ENCODE measurements at places on chromosomes 5 and 9. TPM values are rescaled to one million over a fixed set of nuclear protein-coding genes. Genes with fewer than 3 reads are reported as not detected.

- no peak for DNase-seq
Observed at GRCh38 chr5:135657536-135658305, 78.9 kb upstream of the CXCL14 start.

DNA sequence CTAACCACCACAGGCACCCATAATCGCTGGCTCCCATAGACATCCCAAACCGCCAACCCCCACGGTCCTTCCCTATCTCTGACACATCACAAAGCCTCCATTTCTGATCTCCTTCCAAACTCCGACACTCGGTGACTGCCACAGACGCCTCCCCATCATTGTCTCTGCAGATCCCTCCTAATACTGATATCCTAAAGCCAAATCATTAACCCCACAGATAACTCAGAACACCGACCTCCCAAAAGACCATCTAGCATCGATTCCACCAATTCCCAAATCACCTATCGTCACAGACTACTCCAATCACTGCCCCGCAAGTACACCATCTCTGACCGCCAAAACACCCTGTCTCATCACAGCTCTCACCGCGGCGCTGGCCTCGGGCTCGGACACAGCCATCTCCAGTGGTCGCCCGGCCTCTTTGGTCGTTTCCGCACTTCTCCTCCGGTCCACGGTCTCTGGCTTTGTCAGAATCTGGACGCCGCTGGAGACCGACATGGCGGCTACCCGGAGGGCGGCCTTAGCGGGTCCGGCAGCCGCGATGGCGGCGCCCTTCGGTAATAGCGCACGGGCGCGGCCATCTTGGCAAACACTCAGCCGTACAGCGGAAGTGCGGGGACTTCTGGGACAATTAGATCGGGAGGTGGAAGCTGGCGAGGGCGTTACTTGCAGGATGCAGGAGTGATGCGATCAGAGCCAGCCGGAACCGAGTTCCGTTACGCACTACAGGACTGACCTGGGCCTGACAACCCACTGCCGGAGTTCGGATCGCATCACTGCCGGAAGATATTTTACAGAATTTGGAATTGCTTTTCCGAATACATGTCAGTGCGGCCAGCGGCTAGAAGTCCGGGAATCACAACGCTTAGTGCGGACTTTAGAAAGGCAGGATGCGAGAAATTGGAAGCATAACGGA, at the start of gene ZFP37:
Gene ZFP37, minus strand, starts transcription at position 534 of the 916 bp plus-strand sequence. Its CDS starts 36 bp downstream, at position 498.
- peak; percentile 94 for DNase-seq

- no peak for DNase-seq
Observed at GRCh38 chr5:59959330-59959729, 65.8 kb upstream of the PDE4D start.

GRCh38 chr9:89956907-89957306, 352.1 kb downstream of the GADD45G start:
- no peak for DNase-seq

EXOC3 gene
- total RNA-seq, result 50.8 TPM

GPR150 gene
- total RNA-seq, result under 0.01 TPM

- no peak for DNase-seq
Observed at GRCh38 chr5:101676646-101677045, 619.4 kb downstream of the SLCO4C1 start.
